ENCODE measurements at places on chromosomes 13 and 19.

GRCh38 chr19:35090506-35091214, 25.0 kb upstream of the FXYD3 start:
- DNase-seq, result no peak

DNA sequence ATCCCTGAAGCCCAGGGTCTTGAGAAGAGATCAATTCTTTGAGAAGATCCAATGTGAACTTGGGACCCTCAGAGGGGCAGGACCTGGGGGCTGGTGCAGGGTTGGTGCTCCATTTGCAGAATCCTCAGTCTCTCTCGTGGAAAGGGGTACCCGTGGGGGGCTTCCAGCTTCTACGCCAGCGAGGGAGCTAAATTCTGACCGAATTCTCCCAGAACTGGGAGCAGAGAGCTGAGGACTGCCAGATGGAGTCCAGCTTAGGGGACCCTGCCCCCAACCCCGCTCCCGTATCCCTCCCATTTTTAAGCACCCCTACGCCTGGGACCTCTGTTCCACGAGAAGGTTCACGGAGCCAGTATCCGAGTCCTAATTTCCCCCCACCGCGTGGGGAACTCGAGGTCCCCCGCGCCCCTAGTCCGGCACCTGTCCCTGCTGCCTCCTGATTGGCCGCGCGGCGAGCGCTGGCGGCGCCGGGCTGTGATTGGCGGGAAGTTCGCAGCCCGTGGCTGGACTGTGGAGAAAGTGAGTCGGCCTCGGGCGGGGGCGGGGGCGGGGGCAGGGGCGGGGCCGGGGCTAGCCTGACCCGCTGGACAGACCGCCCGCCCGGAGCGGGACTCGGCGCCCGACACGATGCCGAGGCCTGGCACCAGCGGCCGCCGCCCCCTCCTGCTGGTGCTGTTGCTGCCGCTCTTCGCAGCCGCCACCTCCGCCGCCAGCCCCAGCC, 4.4 kb upstream of the LTBP4 start:
- no peak for DNase-seq

GRCh38 chr13:59861676-59862075, 302.1 kb downstream of the DIAPH3 start:
- no peak for DNase-seq

DNA sequence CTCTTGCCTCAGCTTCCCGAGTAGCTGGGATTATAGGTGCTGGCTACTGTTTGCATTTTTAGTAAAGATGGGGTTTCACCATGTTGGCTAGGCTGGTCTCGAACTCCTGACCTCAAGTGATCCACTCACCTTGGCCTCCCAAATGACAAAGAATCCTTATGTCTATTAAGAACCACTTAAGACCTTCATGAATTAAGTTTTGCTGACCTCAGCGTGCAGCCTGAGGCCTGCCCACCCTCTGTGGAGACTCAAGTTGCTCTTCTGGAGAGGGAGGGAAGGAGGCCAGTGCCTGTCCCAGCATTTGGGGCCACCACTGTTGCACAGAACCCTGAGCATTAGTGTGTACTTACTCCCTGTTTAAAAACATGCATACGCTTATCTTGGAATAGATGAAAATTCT, 313.3 kb downstream of the FGF9 start:
- DNase-seq, result no peak

GRCh38 chr13:40534456-40534855, 132.0 kb downstream of the FOXO1 start:
- DNase-seq, result no peak

GRCh38 chr13:36130552-36131221, 495 bp downstream of the DCLK1 start:
- no peak for DNase-seq

GRCh38 chr13:40453351-40454021, 213.0 kb downstream of the FOXO1 start:
- no peak for DNase-seq

DNA sequence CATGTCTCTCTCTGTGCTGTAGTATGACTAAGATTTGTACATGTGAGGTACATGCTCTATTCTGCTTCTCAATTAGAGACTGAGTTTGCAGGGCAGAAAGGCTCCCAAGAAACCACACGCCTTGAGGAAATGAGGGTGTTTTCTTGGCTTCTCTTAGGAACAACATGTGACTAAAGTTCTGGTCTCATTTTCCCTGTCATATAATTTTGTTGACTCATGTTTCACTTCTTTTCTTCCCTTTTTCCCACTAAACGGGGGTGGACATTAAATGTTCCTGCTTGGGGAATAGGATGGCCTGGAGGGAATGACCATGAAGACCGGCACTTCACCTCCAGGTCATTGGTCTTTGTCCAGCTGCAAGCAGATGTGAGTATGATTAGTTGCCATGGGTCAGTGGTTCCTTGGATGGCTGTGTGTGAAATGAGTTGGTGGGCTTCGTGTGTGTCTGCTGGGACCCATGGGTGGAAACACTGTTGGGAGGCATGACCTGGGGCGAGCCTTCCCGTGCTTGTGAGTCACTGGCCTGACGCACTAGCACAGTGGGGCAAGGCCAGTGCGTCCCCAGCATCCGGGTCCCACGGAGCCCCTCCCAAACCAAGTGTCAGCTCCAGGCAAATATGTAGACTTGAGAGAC, 56.6 kb downstream of the COL4A1 start:
- DNase-seq, result no peak

GRCh38 chr13:75687150-75687763, 51.1 kb downstream of the LMO7 start:
- no peak for DNase-seq

DNA sequence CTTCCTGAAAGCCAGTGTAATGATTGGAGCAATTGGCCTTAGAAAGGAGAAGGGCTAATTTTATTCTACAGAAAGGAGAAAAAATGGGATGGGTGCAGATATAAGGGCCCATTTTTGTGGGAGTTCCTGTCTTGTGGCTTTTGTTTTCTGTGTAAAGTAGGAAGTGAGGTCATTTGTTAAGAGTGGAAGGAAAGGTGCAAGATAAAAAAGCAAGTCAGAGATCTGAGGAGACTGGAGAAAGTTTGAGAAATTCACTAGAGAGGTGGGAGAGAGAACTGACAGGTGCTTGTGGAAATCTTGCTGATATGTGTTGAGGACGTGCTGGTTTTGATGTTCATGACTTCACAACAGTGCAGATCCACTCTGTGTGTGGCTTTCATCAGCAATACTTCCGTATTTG, 349.4 kb downstream of the DLEU7 start:
- DNase-seq, result no peak

- peak; percentile 100 for DNase-seq
These were observed 539 bp upstream of the MBOAT7 start for GRCh38 chr19:54189735-54190502.

GRCh38 chr13:114121496-114122126, 10.8 kb downstream of the RASA3 start:
- DNase-seq, result no peak

GRCh38 chr19:51347209-51347928, 5.4 kb upstream of the VSIG10L start:
- no peak for DNase-seq

GRCh38 chr13:32282096-32282711, 33.0 kb downstream of the ZAR1L start:
- DNase-seq, result no peak

- DNase-seq, result no peak
These were observed 11.7 kb downstream of the SMG9 start for GRCh38 chr19:43743059-43743458.

- no peak for DNase-seq
These were observed 6.0 kb downstream of the UBL3 start for GRCh38 chr13:29844441-29844840.

DNA sequence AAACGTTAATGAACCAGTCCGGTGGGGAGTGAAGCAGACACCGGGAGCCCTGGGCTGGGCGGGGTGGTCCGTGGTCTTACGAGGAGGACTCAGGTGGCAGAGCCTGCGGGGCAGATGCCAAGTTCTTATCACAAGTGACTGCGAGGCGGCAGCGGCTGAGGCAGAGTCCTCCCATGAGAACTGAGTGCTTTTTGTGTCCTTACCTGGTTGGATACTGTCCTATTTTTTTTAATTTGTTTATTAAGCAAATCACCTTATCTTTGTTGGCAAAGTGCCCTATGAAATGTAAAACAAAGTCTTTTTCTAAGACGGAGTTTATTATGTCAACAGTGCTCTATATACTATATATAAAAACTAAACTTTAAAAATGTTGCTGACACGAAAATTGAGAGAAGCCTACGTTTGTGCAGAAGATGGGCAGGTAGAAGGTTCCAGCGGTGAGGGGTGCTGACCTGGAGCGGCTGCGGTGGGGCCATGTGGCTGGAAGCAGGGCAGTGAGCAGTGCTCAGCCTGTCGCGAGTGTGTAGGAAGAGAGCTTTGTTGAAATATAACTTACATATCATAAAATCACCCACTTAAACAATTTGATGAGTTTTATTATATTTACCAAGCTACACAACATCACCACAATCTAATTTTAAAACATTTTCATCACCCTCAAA, 82.2 kb downstream of the ATP11A start:
- no peak for DNase-seq

- no peak for DNase-seq
These were observed 162.7 kb downstream of the KDM4B start for GRCh38 chr19:5131506-5132205.

GRCh38 chr13:38674208-38674607, 12.7 kb upstream of the FREM2 start:
- DNase-seq, result no peak

GRCh38 chr19:17306285-17306714, 628 bp downstream of the MRPL34 start:
- no peak for DNase-seq

DNA sequence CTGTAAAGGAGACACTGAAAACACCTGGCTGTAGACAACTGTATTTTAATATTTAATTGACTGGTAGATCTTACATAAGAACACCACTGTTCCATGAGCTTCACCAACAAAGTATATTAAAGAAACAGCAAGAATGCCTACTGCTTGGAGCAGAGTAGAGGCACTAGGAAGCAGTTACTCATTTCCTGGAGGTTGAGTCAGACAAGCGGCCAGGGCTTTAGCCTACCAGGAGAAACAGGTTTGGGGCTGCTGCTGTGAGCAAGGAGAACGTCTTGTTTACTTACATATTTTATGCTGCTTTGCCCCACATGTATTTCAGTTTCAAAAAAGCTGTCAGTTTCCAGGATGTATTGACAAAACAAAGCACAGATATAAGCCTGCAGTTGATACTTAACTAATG, 33.4 kb downstream of the ALG5 start:
- DNase-seq, result no peak

DNA sequence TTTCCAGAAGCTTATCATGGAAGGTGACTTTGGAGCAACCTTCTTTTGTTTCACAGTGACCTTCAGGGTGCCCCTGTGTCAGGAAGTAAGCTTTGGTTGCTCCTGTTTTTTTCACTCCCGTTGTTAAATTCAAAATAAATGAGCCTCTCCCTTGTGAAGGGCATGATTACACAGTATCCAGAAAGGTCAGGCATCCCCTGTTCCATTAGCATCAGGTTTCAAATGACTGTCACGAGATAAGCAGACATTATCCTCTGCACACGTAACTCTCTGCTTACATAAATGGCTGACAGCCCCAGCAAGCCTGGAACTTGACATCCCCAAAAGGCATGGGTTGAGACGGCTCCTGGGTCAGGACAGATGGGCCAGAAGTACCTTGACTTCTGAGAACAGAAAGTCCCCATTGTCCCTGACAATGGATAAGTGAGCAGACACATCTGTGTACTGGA, 52.0 kb downstream of the RAB20 start:
- no peak for DNase-seq

DNA sequence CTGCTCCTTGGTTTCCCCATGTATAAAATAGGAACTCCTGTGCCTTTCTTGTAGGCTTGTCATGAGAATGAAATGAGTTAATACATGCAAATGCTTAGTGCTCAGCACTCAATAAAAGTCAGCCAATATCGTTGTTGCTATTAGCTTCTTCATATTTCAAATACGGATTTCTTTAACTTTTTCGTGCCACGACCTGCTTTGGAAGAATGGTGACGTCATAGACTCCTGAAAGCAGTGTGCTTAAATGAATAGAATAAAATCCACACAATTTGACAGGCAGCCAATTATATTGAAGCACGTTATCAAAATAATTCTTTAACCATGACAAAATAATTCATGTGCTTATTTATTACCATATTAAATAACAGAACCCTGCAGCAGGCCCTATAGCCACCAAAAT, 26.6 kb upstream of the CDC16 start:
- DNase-seq, result no peak

DNA sequence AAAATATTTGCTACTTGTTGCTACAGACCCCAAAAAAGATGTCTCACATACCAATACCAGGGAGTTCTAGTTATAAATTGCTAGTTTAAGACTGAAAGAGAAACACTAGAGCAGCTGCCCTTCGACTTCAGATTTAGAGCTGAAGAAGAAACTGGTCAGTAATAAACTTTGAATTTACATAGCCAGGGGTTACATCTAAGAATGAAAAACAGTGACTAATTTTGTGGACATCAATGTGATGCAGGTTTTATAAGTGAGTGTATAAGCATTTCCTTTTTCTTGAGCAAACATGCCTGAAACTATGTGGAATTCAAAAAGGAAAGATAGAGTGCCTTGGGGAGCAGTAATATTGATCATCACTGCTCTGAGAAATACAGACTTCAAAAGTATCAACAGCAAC, 724.9 kb upstream of the MIR17HG start:
- DNase-seq, result no peak

DNA sequence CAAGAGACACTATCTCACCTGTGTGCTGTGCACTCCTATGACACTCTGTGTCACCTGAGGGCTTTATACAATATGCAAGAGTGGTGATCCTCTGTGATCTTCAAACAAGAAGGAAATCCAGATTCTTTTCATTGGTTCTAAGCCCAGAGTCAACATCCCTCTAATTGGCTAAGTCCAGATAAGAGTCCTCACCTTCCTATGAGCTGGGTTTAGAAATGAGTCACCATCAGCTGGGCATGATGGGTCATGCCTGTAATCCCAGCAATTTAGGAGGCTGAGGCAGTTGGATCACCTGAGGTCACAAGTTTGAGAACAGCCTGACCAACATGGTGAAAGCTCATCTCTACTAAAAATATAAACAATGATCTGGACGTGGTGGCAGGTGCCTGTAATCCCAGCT, 144.4 kb downstream of the ZNF675 start:
- no peak for DNase-seq
